ENCODE measurements at places on chromosomes 16 and 17. TPM values are rescaled to one million over a fixed set of nuclear protein-coding genes. Genes with fewer than 3 reads are reported as not detected.

DNA sequence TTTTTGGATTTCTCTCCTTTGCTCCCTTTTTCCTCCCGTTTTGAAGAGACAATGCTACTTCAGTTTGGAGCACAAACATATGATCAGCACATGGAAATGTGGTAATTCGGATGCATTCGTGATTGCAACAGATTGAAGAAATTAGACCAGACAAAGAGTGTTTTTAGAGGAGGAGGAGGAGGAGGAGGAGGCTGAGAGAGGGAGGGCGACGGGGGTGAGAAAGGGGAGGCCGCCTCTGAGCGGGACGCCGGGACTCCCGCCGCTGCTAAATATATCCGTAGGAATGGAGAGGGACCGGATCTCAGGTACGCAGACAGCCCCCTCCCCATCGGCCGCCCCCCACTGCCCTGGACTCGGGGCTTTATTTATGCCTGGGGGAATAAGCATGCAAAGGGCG lies 179.3 kb downstream of the SEC14L1 start:
- peak; percentile 44 for DNase-seq

- no peak for DNase-seq
These were observed 8.4 kb downstream of the PRR29 start for GRCh38 chr17:64006361-64007088.

DNA sequence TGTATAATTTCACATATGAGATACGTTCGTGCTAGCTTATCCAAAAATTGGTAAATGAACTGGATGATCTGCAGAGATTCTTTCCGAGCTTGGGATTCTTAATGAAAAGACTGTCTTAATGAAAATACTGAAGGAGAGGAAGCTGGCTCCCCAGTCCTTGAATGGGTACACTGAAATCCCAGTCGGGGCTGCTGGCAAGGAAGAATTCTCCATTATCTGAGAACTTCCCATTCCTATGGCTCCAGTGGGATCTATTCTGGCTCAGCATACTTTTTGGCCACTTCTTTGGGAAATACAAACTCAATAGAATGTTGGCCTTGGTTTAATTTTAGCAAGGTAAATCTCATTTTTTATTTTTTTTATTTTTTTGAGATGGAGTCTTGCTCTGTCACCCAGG lies 23.7 kb upstream of the SLC35B1 start:
- DNase-seq, result no peak

VASN gene
- total RNA-seq, result 11.6 TPM

DNA sequence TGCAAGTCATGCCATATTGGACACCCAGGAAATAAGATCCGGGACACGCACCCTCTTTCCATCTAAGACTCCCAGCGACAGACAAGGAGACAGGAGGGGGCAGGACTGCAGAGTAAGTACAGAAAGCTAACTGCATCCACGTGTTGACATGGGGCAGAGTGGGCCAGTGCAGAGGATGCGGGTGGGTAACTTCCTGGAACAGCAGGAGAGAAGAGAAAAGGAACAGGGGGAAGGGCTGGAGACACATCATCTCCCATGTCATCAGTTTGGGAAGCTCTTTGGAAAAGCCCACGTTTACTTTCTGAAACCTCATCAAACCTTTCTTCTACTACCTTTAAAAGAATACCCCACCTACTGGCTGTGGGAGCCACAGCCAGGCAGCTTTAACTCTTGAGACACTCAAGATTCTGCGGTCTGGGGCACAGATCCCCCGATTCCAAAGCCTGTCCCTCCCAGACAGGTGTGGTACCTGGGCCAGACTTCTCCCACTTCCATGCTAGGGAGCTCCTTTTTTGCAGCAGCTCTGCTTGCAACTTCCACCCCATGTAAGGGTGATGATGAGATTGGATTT lies 273.5 kb upstream of the RPL38 start:
- DNase-seq, result no peak

DOC2B gene
- 29.7 TPM for total RNA-seq

CRYM gene
- total RNA-seq, result 11.6 TPM

TENT4B gene
- total RNA-seq, result 23.4 TPM

- DNase-seq, result no peak
These were observed 16.0 kb downstream of the SLC5A10 start for GRCh38 chr17:18967916-18968315.

GRCh38 chr17:68705714-68706076 lies 104.5 kb upstream of the FAM20A start:
- no peak for DNase-seq
